Naive thymus-derived CD8-positive, alpha-beta T cell (primary cell): ENCODE measurements at places on chromosomes 2 and 18. TPM values are rescaled to one million over a fixed set of nuclear protein-coding genes. Genes with fewer than 3 reads are reported as not detected.
A peak's percentile ranks its signal among the peaks of the same experiment; 100 is the strongest.

Gene FKBP1B
- total RNA-seq = 0.39 TPM

Gene SCN7A
- total RNA-seq = not detected

Gene ZC3H6
- 29.1 TPM for total RNA-seq

Gene SERPINB7
- not detected for total RNA-seq

- no peak for DNase-seq
These were observed 111.2 kb downstream of the BAZ2B start for GRCh38 chr2:159505196-159505595.

- no peak for DNase-seq
These were observed 222.9 kb downstream of the PTPRM start for GRCh38 chr18:7789856-7790552.

GRCh38 chr2:233422050-233422639 is 67.9 kb downstream of the DGKD start:
- DNase-seq = peak; percentile 65

- DNase-seq = no peak
These were observed 16.8 kb upstream of the CUL3 start for GRCh38 chr2:224601923-224602322.

DNA sequence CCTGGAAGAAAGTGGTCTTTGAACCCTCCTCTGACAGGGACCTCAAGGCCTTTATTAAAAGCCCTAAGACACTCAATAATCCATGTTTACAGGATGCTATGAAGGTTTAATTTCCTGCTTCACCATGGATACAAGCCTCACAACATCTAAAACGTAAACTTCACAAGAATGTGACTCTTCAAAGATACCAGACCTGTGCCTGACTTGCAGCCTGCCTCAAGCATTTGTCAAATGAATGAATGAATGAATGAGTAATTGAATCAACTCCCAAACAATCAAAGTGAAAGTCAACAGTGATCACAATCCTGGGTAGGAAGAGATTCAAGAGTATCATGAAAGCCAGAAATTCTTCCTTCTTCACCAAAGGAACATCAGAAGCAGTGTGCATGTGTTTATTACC is 30.4 kb downstream of the KLF7 start:
- peak; percentile 58 for DNase-seq

GRCh38 chr2:128332091-128332634 is 13.5 kb upstream of the HS6ST1 start:
- DNase-seq = no peak

DNA sequence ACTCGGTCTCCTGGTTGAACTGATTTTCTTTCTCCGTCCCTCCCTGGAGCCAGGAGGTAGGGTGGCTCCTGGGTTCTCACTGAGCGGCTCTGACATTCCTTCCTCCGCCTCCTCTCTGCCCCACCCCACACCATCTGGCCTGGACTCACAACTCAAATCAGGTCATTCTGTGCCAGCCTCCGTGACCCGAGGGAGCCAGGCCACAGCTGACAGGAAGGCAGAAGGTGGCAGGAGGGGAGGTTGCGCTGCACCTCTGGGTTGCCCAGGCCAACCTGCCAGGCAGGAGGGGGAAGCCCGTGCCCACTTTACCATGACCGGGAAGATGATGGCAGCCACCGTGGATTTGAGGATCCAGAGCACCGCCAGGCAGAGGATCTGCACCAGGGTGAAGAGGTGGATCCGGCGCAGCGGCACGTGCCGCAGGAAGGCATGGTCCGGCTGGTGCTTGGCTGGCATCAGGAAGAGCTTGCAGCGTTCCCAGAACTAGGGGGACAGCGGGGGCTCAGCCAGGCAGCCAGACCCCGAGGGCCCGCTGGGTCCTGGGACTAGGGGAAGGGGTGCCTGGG is 28.3 kb downstream of the MTHFD2 start:
- no peak for DNase-seq

DNA sequence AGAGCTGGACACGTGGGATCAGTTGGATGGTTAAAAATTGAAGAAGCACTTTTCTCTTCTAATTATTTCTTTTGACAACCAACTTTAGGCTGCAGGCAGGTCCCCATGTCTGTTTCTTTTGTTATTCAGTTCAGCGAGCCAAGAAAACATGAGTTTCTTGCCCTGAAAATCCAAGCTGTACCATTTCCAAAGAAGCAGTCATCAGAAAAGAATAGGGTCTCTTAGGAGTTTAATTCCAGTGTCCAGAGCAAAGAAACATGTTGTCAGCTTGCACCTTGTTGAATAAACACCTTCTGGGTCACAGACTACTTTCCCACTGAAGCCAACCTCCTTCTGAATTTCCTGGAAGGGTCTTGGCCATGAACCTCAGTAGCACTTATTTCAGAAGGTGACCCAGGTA is 170.5 kb upstream of the COPS8 start:
- DNase-seq = no peak

DNA sequence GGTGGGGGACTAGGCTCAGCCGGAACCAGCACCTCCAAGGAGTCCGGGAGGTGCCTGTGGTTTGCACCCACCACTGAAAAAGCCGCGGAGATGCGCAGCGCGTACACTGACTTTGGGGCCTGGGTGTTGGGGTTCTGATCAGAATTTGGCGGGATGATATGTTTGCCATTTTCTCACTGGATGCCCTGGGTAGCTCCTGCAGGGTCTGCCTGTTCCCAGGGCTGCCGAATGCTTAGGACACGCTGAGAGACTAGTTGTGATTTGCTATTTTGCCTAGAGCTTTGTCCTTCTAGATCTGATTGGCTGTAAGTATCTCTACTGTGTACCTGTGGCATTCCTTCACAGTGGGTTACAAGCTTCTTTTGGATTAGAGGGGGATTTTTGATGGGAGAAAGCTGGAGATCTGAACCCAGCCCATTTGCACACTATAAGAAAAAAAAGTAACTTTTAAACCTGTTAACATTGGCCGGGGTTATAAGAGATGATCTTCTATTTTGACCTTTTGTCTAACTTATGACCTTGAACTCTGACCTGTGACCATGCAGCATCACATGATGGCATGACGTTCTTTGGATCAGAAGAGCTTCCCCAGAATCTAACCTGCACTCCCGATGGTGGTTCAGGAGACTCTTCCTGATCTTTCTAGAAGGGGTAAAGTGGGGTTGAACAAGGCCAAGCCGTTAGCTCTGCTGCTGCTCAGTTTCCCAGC is 1.6 kb downstream of the KCNE4 start:
- DNase-seq = no peak
